ENCODE measurements at places on chromosomes 7 and 10. TPM values are rescaled to one million over a fixed set of nuclear protein-coding genes. Genes with fewer than 3 reads are reported as not detected.

- no peak for DNase-seq
These were observed 23.3 kb upstream of the STEAP2 start for GRCh38 chr7:90188281-90188680.

DNA sequence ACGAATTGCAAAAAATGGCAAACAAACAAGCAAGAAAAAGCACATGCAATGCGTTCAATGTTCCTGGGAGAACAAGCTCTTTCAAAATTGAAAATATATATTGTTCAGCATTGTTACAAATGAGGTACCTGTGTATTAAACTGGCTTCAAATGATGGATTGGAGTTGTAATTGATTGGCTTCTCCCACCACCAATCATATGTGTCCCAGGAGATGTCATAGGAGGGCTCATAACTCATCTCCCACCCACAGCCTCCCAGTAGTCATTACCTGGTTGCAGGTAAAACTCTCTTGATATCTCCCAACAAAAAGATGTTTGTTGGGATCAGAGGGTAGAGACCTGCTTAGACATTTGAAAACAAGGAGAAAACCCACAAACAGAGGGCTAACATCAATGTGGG, 302.9 kb downstream of the BAMBI start:
- no peak for DNase-seq

DNA sequence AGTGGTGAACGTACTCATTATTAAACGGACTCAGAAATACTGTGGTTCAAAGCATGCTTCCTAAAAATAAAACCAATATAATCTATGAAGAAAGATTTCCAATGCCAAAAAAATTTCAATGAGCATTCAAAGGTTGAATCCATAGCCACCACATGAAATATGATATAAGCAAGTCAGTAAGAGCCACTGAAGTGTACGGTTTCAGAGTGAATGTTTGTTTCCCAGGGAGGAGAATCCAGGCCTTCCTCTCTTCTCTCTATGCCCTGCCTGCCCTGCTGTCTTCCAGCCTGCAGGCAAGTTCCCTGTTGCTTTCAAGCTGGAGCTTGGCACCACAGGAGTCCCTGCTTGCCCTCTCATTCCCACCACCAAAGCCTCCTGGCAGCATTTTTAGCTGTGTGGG, 1171.6 kb upstream of the C7orf33 start:
- no peak for DNase-seq

DNA sequence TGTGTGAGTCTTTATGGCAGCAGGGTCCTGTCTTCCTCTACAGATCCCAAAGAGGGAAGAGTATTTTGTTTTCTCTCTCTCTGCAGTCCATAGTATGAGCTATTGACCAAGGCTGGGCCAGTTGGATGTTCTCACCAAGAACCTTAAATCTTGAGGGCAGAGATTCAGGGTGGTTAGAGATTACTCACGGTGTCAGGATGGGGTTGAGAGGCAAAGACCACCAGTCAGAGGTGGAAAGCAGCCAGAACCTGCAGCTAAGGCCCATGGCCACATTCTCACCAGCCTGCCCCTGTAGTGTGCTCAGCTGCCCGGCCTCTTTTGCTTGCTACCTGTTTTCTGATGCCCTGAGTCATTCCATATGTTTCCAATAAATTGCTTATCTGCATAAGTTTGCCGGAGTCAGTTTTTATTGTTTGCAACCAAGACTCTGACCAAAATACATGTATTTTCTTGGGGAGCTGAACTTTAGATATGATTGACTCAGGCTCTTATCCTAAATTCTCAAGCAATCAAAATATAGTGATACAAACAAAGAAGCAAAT, 67.0 kb downstream of the MAP3K8 start:
- DNase-seq: no peak

DNA sequence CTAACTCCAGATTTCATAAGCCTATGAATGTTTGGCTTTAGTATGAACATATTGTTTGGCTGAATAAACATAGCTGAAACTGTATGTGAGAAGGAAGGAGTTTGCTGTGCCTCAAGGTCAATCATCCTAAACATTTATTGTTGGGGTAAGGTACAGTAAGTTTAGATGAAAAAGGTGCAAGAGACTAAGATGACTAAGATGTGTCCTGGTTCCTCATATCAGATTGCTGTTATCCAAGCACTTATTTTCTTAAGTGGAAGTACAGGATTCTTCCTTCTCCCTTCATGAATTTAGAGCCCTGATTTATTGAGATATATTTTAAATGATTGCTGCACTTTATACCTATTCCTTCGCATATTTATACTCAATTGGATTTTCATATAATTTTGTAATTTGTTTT, 12.2 kb downstream of the MDFIC start:
- no peak for DNase-seq

DNA sequence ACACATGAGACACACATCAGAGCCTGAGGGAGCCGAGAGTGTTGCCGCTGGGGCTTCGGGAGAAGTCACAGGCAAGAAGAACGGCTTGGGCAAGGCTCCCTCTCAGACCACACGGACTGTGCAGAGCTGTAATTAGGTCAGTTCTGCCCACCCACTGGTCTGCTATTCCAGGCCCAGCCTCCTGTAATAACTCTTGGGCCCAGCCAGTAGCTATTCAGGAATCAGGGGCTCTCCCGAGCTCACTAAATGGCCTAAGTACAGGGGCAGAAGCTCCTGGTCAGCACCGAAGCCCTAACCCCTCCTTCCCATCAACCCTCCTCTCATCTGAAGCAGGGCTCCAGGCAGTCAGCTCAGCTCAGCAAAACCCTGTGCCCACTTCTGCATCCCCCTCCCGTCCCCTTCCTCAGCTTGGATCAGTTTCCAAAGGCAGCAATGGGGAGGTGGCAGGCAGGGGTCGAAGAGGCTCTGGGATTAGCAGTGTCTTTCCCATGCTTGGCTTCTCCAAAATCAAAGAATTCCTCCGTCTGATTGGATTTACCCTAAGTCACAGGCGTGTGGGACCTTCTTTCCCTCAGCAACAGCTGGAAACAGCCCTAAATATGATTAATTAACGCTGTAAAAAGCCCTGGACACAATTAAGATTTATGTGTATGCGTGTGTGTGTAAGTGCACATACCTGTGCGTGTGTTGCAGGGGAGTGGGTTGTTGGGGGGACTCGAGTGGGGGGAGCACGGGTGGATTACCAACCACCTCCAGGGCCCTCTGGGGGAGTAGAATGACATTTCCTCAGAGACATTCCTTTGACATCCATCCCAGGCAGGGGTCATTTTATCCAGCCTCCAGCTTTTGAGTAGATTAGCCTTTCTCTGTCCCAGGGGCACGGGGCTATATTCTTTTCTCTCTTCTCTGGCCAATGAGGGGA, 48.4 kb upstream of the BTRC start:
- DNase-seq: no peak

DNA sequence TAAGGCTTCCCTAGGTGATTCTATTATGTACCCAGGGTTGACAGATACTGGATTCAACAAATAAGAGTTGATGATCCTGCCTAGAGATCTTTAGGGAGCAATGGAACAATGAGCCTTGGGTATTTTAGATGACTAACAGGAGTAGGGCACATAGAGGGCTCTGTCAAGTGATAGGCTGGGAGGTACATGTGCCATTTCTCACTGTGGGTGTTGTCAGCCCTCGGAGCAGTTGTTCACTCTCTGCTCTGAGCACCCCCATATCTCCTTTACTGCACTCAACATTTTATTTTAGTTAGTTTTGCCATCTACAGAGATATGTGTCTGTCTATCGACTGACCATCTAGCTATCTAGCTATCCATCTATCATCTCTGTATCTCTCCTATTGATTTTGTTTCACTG, 950.6 kb downstream of the TYW1 start:
- DNase-seq: no peak

- no peak for DNase-seq
These were observed 18.8 kb upstream of the PPP1R9A start for GRCh38 chr7:94888551-94888950.

- DNase-seq: no peak
These were observed 576.6 kb upstream of the SORCS1 start for GRCh38 chr10:107740962-107741690.

DNA sequence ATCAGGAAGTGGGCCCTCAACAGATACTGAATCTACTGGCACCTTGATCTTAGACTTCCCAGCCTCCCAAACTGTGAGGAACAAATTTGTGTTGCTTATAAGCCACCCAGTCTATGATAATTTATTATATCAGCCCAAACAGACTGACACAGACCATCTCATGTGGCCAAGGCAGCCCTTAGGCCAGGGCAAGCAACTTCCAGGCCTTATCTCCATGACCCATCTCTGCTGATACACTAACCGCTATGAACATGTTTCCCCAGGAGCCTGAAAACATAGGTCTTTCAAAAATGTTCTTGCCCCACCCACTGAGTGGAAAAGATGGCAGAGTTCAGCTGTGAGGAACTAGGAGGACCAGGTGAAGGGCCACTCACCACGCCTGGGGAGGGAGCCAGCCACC, 3.2 kb upstream of the BLOC1S2 start:
- no peak for DNase-seq

- DNase-seq: peak; percentile 16
These were observed 63.9 kb upstream of the GHITM start for GRCh38 chr10:84075226-84076046.

- peak; percentile 4 for DNase-seq
These were observed 159.5 kb upstream of the ZMIZ1 start for GRCh38 chr10:78909221-78909620.

DNA sequence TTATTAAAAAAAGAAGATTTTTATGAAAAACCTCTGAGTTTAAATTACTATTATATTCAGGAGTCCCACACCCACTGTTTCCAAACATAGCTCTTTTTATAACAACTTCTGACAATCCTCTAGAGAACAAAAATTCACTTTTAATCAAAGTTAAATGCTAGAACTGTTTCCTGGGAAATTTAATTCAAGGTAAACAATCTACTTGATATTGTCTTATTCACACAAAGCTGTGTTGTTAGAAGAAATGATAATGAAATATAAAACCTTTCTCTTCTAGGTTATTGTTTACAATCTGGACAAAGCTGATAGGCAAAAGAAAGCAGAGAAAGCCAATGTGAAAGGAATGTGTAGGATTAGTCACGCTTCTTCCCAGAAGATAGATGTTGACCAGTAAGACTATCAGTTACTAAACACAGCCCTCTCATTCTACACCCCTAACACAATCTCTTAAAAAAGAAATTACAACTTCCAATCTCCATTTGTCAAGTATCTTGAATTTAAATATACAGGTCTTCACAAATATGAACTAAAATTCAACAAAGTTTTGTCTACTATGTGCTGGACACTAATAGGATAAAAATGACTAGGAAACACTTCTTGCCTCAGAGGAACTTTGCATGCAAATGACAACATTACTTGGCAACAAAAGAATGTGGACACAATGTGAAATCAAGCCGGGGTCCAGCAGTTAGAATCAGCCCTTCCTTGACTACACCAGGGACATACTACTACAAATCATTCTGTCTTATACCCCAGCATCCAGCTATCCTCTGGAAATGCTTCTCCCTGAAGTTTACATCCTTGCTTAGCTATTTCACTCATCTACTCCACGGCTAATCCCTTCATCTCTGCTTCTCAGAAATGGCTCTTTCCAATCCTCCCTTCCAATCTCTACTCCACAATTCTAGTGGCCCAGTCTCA, 123.7 kb downstream of the IMMP2L start:
- no peak for DNase-seq

DNA sequence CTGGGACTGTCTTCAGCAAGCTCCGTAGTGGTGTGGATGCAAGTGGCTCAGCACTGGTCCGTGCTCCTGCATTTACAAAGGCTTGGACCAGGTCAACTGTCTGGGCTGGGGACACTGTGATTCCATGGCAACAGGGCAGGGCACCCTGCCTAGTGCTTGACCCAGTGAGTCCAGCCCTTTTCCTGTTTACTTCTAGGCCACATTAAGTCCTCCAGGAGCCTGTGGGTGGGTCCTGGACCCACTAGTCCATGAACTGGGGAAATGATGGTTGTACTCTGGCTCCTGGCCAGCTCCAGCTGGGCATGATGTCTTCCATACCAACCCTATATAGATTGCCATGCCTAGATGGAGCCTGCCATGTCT, 152.0 kb downstream of the RPS24 start:
- no peak for DNase-seq

The GIMAP7 gene
- 70.8 TPM for total RNA-seq

The PIK3CG gene
- 13.5 TPM for total RNA-seq

The OR6B1 gene
- total RNA-seq: not detected

The IDI2 gene
- not detected for total RNA-seq

The SPDYE5 gene
- total RNA-seq: not detected

The UTF1 gene
- total RNA-seq: not detected

The TDRD1 gene
- 1.5 TPM for total RNA-seq

Data from uterus (tissue), 4 donors.